Cardiac atrium fibroblast (primary cell): ENCODE measurements at places on chromosomes 1 and 21. TPM values are rescaled to one million over a fixed set of nuclear protein-coding genes. Genes with fewer than 3 reads are reported as not detected.

Gene PAQR6
- 0.32 and 1.6 TPM in 2 replicates for total RNA-seq

Gene RPTN
- not detected in 2 replicates for total RNA-seq

Gene OR2T2
- total RNA-seq = not detected in 2 replicates

Gene RIMKLA
- not detected in 2 replicates for total RNA-seq

Gene NR5A2
- total RNA-seq = 0.32 TPM in 1 of 2 replicates, not detected in the other

Gene RIPPLY3
- total RNA-seq = not detected in 2 replicates

Gene PRAMEF8
- total RNA-seq = not detected in 2 replicates

Gene RYR2
- total RNA-seq = under 0.01 and 0.16 TPM in 2 replicates

Gene GON4L
- 17.8 and 19.5 TPM in 2 replicates for total RNA-seq

Gene USH2A
- not detected in 2 replicates for total RNA-seq

Gene CASQ1
- not detected in 2 replicates for total RNA-seq

Gene PEF1
- 59.2 and 64.5 TPM in 2 replicates for total RNA-seq

Gene CHD1L
- 19.5 and 31.8 TPM in 2 replicates for total RNA-seq

Gene APCS
- not detected in 2 replicates for total RNA-seq

Gene FCGR1A
- not detected in 2 replicates for total RNA-seq

Gene CDC7
- 8.7 and 9.2 TPM in 2 replicates for total RNA-seq

Gene RAD54L
- total RNA-seq = 4.9 and 5.7 TPM in 2 replicates

Gene STYXL2
- not detected in 2 replicates for total RNA-seq

Gene ASPM
- total RNA-seq = 6.1 and 8.1 TPM in 2 replicates
